ENCODE measurements at places on chromosomes 13 and 19. TPM values are rescaled to one million over a fixed set of nuclear protein-coding genes. Genes with fewer than 3 reads are reported as not detected.
A peak's percentile ranks its signal among the peaks of the same experiment; 100 is the strongest.

The PSPN gene
- 0.53 TPM for polyA plus RNA-seq

GRCh38 chr13:75946536-75947284 lies 310.6 kb downstream of the LMO7 start:
- H3K27me3 ChIP-seq: no peaks in the 10 kb centered on the region
- H3K4me1 ChIP-seq: no peaks in the 10 kb centered on the region
- no peak for DNase-seq
- no peaks in the 10 kb centered on the region for H3K36me3 ChIP-seq
- H3K27ac ChIP-seq: no peak overlapping the region

The TYROBP gene
- 17.1 TPM for polyA plus RNA-seq

The ZNF497 gene
- polyA plus RNA-seq: 0.08 TPM

- no peaks in the 10 kb centered on the region for H3K4me1 ChIP-seq
- no peaks in the 10 kb centered on the region for H3K36me3 ChIP-seq
- H3K4me3 ChIP-seq: no peak overlapping the region
- peaks cover 15% of the 10 kb centered on the region for H3K27me3 ChIP-seq
Measured at GRCh38 chr19:33686687-33687480, 65.1 kb downstream of the CHST8 start.

GRCh38 chr19:45953676-45954075 lies 20.0 kb downstream of the NOVA2 start:
- H3K4me1 ChIP-seq: no peaks in the 10 kb centered on the region
- H3K27ac ChIP-seq: peak overlapping the region; percentile 67
- no peak for DNase-seq
- peaks cover 32% of the 10 kb centered on the region for H3K27me3 ChIP-seq
- no peak overlapping the region for H3K4me3 ChIP-seq

The PEAK3 gene
- polyA plus RNA-seq: 0.23 TPM

Data from heart left ventricle (tissue), 16 donors.